AG09319 (cell line): ENCODE measurements at places on chromosomes 6 and 20.

DNA sequence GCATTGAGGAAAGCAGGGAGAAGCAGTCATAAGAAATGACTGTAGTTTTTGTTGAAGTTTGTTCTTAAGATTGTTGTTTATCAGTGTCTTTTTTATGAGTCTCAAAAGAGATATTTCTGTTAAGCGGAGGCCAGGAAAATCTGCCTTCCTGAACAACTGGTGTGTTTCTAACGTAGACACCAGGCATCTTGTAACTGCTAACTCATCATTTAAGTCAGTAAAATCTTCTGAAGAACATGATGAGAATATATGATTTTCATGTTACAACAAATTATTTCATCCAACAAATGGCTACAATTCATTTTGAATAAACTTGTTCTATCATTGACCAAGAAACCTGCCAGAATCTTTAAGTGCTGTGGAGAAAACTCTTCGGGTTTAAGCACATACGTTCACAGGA is 84.0 kb downstream of the RPS12 start:
- DNase-seq = no peak

- no peak for DNase-seq
Measured at GRCh38 chr20:24953621-24954133, 4.6 kb downstream of the CST7 start.

DNA sequence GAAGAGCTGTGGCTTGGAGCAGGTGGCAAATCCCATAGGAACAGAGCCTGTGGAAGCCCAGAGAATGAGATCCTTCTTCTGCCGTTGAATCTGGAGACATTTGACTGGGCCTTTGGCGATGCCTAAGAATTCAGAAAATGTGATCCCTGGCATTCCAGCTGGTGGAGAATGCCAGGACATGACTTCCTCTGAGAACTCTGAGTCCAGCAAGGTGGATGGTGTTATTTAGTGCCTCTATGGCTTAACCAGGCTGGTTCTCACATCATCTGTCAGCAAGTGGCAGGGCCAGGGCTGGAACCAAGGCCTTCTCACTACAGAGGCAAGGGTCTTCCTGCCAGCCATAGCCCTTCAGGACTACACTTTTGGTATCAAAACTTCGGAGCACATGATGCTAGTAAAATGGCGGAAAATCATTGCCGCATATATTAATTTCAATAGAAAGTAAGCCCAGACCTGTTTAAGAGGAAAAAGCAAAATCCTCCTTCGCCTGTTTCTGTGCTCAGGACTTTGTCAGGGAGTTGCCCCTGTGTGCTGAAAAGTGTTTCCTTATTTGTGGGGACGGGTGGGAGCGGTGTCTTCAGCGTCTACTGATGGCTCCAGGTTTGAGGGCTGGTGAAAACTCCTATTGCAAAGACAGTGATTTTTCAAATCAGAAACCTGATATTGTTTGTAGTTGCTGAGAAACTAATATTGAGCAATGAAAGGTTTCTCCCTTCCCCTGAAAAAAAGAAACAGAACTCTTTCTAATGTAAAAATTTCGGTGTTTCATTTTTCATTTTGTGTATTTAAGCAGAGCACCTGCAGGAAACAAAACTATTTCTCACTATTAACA is 23.9 kb downstream of the DUSP22 start:
- DNase-seq = no peak

DNA sequence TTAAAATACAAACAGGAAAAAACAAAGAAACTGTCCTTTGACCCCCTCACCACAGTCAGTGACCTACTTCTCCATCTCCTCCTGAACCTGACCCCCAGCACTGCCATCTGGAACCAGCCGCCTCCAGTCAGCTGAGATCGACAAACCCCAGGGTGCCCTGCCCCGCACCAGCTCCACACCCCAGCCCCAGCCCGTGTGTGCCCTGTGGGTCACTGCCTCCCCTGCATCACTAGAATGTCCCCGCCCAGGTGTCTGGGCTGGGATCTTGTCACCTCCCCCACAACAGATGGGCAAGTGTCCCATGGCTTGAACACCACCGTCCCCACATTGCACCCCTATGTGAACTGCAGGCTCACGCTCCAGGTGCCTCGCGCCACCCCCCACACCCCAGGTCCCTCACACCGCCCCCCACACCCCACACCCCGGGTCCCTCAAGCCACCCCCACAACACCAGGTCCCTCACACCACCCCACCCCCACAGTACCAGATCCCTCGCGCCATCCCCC is 13.3 kb downstream of the TAF4 start:
- no peak for DNase-seq

- DNase-seq = peak; percentile 86
Measured at GRCh38 chr6:134422426-134423231, 104.7 kb upstream of the SGK1 start.

GRCh38 chr6:138456401-138456790 is 42.9 kb downstream of the NHSL1 start:
- no peak for DNase-seq

- DNase-seq = no peak
Measured at GRCh38 chr6:121135425-121135824, 198.9 kb downstream of the TBC1D32 start.

DNA sequence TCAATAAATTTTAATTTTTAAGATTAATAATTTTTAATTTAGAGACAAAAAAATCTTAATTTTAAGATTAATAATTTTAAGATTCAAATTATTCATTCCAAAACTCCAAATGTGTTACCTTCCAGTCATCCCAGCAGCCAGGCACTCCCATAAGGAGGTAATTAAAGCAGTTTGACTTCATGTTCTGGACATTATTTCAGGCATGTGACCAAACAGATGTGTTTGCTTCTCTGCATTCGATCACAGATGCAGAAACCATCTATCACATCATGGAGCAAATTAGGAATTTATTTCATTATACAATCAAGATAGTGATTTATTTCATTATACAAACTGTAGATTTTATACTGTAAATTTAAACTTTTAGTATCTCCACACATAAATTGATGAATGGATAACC is 150.3 kb downstream of the AKAP7 start:
- no peak for DNase-seq

GRCh38 chr6:169313347-169314010 is 59.8 kb upstream of the THBS2 start:
- DNase-seq = no peak

- DNase-seq = no peak
Measured at GRCh38 chr20:58714923-58715351, 22.3 kb downstream of the NPEPL1 start.

DNA sequence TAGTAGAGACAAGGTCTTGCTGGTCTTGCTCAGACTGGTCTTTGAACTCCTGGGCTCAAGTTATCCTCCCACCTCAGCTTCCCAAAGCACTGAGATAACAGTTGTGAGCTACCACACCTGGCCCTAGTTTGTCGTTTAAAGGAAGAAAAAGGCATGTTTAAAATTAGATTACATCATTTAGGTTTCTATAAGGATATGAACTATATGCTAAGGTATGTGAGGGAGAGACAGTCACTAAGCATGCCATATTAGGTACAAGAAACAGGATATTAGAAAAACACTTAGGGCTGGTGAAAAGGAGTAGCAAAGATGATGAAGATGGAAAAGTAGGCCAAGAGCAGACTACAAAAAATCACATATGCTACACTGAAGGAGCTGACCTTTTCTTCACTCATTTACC is 106.4 kb downstream of the ASCC3 start:
- DNase-seq = no peak

DNA sequence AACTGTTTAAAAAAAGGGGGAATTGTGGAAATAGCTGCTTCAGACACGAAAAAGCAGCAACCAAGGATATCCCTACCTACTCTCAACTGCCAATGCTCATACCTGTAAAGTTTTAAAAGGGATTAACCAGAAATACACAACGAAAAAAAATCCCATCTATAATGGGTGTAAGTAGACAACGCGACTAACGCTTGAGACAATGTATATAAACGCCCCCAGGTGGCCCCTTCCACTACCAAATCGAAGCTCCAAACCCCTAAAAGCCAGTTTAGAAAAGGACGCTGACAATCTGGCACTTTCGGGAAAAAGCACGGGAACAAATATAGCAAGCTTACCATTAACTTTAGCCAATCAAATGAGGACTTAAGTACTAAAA is 94.5 kb upstream of the BTN3A2 start:
- no peak for DNase-seq

DNA sequence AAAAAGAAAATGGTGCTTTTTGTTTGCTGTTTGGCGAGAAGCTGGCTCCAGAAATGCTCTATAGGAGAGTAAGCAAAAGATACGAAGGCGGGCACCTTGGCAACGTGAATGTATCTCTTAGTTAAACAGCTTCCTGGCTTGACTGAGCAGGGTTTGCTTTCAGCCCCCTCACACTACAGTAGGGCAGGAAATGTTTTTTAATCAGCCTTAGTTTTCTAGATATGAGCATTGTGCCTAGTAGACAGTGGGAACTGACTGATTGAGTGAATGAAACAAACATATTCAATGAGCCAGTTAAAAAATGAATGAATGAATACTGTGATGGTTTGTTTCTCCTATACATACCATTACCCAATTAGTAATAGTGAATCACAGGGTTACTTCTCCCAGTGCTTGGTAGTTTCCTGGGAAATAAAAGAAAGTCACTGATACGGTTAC is 19.9 kb downstream of the CAP2 start:
- no peak for DNase-seq

DNA sequence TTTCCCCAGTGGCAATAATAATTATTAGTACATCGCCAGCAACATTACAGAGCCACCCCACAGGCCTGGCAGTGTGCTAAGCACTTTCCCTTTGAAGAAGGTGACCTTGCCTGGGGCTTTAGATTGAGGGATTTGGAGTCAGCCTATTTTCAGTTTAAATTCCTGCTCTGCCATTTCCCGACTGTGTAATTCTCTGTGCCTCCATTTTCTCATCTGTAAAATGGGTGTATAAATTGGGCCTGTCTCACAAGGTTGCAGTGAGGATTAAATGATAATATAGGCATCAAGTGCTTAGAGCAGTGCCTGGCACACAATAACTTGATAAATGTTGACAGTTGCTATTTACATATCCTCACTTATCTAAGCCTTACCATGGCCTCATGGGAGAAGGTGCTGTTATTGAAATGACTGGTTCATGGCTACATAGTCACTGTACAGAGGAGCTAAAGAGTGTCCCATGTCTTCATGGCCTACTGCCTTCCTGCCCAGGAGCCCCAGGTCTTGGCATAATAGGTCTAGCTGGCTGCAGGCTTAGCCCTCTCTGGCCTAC is 5.1 kb upstream of the SCRT2 start:
- no peak for DNase-seq

- no peak for DNase-seq
Measured at GRCh38 chr6:145247692-145248419, 487.5 kb downstream of the EPM2A start.

DNA sequence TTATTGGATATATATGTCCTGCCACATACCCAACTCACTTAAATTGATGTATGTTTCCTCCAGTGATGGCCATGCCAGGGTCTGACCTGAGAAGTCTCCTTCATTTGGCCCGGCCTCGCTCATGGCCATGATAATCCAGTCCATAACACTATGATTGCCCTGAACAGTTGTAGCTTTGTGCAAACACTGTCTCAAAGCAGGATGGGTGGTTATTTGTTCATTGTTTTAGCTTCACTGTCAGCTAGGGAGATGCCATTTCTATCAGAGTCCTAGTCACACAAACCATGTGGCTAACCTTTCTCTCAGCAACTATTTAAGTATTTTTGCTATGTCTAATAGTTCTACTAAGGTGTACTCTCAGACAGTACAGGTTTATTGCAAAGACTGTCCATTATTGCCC is 47.6 kb upstream of the ZNF337 start:
- DNase-seq = no peak

GRCh38 chr20:63769891-63770474 is 30.4 kb downstream of the SLC2A4RG start:
- no peak for DNase-seq

DNA sequence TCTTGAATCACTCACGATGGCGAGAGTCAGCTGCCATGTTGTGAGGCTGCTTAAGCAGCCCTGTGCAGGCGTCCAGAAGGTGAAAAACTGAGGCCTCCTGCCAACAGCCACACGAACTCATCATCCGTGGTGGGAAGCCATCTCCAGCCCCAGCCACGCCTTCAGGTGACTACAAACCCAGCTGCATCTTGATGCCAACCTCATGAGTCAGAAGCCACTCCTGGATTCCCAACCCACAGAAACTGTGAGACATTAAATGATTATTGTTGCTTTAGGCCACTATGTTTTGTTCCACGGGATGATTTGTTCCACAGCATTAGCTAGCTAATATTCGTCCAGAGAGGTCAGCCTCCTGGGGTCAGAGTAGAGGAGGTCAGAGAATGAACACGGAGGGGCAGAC is 80.5 kb downstream of the SNX5 start:
- DNase-seq = no peak

GRCh38 chr6:42197555-42198362 is 3.0 kb upstream of the GUCA1B start:
- no peak for DNase-seq

- no peak for DNase-seq
Measured at GRCh38 chr6:28585335-28585734, 59.7 kb downstream of the GPX5 start.

GRCh38 chr6:55445648-55446204 is 118.5 kb downstream of the GFRAL start:
- DNase-seq = no peak

- DNase-seq = no peak
Measured at GRCh38 chr6:6622501-6622900, 34.0 kb downstream of the LY86 start.

DNA sequence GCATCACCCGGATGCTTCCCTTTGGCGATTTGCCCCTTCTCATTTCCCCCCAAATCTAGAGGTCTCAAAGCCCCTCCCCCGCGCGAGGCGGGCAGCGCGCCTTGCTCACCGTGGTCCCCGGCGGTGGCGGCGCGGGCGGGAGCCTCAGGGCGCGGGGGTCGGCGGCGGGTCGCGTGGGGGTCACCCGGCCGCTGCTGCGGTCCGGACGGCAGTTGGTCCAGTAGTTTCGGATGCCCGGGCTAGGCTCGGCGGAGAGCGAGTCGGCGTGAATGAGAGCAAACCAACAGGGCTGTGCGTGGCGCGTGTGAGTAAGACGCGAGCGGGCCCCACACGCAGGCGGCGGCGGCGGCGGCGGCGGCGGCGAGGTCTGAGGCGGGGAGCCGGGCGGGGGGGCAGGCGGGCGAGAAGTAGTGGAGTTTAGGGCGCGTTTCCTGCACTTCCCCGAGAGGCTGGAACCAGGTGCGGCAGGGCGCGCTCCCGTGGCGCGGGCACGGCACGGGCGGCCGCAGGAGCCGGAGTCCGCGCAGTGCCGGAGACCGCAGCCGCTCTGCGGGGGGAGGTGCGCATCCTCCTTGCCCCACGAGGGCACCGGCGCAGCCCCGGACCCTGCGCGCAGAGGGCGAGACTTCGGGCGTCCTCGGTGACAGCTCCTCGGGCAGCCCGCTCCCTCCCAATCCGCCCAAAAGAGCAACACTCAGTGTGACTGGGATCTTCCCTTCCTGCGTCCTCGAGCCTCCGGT is 567 bp downstream of the HS3ST5 start:
- DNase-seq = no peak

GRCh38 chr6:142009647-142010046 is 123.1 kb upstream of the GJE1 start:
- peak; percentile 51 for DNase-seq

DNA sequence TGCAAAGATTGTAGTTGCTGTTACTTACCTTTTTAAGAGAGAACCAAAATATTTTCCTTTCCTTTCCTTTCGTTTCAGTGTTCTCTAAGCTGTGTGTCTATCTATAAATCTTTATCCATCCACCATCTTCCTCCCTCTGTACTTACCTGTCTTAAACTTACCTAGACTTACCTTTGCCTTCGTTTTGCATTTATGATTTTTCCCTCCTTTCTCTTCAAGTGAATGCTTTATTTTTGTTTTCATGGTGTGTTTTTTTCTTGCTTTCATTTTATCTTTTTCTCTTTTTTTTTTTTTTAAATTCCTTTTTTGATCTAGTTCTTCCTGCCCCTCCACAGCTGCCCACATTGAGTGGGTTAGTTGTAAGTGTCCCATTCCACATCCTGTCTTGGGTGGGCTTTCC is 26.2 kb downstream of the ARID1B start:
- DNase-seq = no peak
